ENCODE measurements at places on chromosomes 1 and 21.

- no peak for DNase-seq
Observed at GRCh38 chr1:112805155-112805853, 90.2 kb upstream of the PPM1J start.

GRCh38 chr1:3012456-3013291 lies 8.6 kb upstream of the ACTRT2 start:
- DNase-seq, result no peak

- no peak for DNase-seq
Observed at GRCh38 chr1:204450461-204451257, 39.0 kb upstream of the PPP1R15B start.

- DNase-seq, result no peak
Observed at GRCh38 chr21:44301961-44302406, 2.1 kb downstream of the PFKL start.

DNA sequence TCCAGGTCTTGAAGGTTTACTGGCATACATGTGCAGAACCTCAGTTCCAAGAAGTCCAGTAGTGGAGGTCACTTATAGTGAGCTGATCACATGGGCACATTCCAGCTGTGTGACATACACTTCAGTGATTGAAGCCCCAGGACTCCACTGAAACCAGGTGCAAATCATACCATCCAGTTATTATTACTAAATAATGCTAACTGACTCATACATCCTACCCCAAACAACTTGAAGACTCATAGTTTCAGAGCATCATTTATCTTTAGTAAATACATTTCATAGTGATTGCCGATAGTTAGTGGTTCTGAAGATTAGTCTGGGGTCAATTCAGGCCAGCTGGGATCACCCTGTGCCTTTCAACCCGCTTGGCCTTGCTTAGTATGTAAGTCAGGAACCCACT lies 137.9 kb upstream of the UBE2U start:
- DNase-seq, result no peak

DNA sequence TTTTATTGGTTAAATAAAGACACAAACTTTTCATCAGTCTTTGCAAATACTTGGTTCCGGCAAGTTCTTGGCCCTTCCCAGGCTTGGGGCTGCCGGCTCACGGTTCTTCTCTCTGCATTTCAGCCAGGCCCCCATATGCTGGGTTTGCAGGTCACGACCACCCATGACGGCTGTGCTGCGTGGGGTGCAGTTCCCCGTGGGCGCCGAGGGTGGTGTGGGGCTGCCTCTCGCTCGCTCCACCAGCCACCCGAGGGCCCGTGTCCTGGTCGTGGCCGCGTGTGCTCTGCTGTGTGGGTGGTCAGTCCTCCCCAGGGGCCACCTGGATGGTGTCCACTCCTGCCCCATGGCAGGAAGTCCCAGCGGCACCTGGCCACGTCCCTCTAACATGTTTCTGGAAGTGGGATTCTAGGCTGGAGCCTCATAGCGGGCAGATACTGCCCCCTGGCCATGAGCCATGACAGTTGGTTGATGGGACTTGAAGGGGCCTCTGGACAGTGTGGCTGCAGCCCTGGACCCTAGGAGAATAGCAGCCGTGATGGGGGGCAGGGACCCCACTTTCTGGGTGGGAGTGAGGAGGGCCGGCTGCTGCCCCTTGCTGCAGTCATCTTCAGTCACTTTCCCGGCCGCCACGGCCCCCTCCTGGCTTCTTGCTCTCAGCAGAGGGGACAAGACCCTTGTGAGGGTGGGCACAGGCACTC lies 46.3 kb downstream of the SKI start:
- no peak for DNase-seq

- DNase-seq, result no peak
Observed at GRCh38 chr1:27660300-27660835, 11.6 kb downstream of the IFI6 start.

DNA sequence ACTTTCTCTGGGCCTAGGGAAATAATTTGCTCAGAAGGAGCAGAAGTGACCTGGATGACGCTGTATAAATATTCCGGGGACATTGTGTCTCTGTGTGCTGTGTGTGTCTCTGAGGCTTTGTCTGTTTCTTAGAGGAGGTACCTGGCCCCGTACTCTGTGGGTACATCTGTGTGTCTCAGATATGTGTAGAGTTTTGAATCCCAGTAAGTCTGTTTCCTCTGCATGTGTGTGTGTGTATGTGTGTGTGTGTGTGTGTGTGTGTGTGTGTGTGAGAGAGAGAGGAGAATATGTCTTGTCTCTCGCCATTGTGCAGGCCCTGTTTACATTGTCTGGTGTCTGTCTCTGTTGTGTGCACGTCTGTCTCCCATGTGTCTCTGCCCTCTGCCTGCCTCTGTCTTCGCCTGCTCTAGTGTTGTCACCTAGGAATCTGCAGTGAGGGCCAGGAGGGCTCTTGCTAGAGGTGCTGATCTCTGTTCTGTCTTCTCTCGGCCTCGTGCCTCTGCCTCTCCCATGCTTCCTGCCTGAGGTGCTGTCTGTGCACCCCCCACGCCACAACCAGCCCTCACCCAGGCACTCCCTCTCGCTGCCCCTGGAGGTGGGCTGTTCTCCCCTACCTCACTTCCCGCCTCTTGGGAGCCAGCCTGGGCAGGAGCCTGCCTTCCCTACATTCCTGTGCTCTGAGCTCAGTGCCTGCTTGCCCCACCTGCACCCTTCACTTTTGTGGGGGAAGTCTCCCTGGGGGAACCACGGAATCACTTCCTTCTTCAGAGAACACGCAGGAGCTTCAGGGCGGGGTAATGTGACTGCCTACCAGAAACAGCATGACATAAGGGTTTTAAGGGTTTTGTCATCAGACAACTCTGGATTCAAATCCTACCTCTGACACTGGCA lies 5.9 kb downstream of the MAP7D1 start:
- no peak for DNase-seq

DNA sequence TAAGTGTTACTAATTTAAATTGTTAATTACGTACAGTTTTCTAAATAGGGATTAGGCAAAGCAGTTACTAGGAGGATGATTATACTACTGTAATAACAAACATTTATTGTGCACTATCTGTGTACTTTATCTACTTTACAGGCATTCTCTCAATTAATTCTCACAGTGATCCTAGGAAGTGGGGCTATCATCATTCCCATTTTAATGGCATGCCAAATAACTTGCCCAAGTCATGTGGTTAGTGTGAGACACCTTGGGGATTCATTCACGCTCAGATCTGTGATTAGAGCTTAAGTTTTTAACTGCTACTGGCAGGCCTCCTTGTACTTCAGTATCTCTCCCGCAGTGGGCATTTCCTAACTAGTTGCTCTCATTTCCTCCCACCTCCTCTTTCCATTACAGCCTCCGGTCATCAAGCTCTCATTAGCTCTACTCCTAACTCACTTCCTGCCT lies 11.5 kb downstream of the PHLDA3 start:
- DNase-seq, result no peak

DNA sequence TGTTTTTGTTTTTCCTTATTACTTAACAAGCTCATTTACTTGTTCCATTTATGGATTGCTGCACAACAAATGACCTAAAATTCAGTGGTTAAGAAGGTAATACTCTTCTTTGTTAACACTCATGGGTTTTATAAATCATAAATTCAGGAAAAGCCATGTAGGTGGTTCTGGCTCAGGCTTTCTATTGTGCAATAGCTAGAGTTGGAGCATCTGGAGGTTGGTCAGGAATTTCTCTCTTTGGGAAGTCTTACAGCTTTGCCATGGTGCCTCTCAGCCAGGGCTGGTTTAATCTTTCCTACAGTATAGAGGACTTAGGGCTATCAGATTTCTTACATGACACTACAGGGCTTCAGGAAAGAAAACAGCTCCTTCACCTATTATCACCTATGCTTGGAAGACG lies 1677.1 kb downstream of the KCNT2 start:
- DNase-seq, result no peak

DNA sequence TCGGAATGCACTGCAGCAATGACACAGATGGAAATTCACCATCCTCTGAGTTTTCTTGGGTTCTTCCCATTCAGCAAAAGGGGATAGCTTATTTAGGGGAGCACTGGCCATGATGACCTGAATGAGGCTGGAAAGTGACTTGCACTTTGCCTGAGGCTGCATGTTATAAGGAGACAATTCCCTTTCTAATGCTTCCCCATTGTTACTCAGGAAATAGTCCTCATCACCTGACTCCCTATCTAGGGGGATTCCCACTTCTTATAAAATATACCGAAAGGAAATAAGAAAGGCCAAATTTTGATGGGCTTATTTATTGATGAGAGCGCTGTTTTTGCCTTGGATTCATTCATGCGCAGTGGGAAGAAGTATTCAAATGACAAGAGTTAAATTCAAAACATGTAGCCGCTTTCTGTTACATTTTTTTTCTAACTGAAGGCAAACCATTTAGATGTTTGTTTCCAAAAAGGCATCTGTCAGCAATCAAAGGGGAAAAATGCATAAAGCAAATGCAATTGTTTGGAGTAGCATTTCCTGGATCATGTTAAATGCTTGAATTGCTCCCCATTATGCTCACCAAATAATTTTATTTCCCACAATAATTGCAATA lies 220.3 kb upstream of the NFIA start:
- DNase-seq, result no peak

DNA sequence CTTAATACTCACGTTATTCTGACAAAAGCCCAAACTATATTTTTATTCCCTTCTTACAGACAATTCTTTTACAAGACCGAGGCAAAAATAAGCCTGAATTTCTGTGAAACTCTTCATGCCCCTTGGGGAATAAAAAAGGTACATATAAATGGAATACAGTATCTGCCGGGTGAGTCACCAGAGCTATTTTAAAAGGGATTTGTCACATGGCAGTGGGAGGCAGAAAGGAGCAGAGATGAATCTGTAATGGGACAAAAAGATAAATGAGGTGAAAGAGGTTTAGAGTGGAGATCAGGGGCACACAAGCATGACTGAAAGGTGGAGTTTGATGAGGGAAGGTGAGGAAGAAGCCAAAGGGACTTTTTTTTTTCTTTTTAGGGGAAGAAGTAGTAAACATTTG lies 8.8 kb downstream of the XCL1 start:
- DNase-seq, result no peak

- no peak for DNase-seq
Observed at GRCh38 chr1:77756052-77756754, 3.4 kb downstream of the USP33 start.

GRCh38 chr1:184646824-184647223 lies 107.8 kb downstream of the EDEM3 start:
- DNase-seq, result no peak

- no peak for DNase-seq
Observed at GRCh38 chr1:115649964-115650363, 8.2 kb downstream of the VANGL1 start.

GRCh38 chr1:89622895-89623294 lies 10.0 kb upstream of the LRRC8C start:
- DNase-seq, result no peak

DNA sequence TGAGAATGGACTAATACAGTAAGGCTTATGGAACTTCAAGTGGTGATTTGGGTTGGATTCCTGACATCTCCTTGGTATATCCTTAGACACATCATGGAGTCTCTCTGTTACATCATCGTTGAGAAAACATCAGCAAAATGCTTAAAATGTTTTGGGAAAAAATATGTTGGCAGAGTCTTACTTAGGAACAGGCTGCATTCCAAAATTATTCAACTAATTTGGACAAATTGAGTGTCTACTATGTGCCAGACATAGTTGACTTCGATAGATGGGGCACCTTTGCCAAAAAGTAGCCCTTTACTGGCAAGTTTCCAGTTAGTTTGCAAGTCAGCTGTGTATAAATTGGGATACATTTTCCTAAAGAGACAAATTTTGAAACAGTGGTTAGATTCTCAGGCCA lies 253.4 kb upstream of the ST6GALNAC5 start:
- no peak for DNase-seq

GRCh38 chr1:178540204-178540603 lies 27.3 kb downstream of the TEX35 start:
- DNase-seq, result no peak

DNA sequence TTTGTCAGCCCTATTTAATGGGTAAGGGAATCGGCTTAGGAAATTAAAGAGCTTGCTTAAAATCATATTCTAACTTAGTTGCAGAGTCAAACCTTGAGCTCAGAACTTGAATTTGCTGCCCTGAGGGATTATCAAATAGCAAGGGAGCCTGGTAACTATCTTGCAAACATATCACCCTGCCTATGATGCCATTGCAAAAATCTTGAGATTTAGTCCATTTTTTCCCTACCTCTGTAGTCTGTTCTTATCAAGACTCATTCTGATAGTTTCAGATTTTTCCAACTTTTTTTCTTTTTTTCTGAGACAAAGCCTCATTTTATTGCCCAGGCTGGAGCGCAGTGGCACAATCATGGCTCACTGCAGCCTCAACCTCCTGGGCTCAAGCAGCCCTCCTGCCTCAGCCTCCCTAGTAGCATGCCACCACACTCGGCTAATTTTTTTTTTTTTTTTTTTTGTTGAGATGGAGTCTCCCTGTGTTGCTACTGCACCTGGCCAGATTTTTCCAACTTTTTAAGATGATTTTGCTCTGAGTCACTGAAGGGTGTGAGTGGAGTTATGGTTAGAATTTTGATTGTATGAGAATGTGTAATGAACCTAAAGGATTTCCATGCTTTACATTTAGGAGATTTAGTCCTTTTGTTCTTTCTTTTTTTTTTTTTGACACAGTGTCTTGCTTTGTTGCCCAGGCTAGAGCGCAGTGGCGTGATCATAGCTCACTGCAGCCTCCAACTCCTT lies 12.2 kb downstream of the SARS1 start:
- DNase-seq, result no peak

- DNase-seq, result no peak
Observed at GRCh38 chr21:15164678-15165303, 100.0 kb upstream of the NRIP1 start.

- DNase-seq, result no peak
Observed at GRCh38 chr1:192477630-192478029, 97.9 kb upstream of the RGS1 start.

GRCh38 chr1:47779613-47780012 lies 217.6 kb downstream of the TRABD2B start:
- DNase-seq, result no peak

GRCh38 chr1:206952171-206952570 lies 5.9 kb upstream of the PIGR start:
- no peak for DNase-seq

GRCh38 chr1:55413286-55413685 lies 198.1 kb upstream of the USP24 start:
- DNase-seq, result no peak

GRCh38 chr1:66296951-66297350 lies 237.0 kb upstream of the SGIP1 start:
- DNase-seq, result no peak

DNA sequence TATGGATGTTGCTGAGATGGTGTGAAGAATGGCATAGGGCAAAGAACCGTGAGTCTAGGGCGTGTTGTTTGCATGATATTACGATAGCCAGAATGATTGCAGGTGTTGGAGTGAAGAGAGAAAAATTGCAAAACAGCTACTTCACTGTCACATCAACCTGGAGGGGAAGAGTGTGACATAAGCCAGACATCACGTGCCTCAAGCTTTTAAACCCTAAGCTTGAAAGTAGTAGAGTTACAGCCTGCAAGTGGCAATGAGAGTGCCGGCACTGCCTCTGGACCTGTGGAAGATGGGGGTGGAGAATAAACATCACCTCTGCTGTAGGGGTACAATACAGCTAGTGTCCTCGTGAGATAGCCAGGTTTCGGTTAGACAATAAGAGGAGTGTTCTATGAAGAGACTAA lies 11.1 kb downstream of the EEIG2 start:
- DNase-seq, result no peak

GRCh38 chr1:192983349-192983980 lies 75.7 kb downstream of the UCHL5 start:
- DNase-seq, result no peak

GRCh38 chr1:219585837-219586455 lies 27.0 kb downstream of the ZC3H11B start:
- DNase-seq, result no peak

GRCh38 chr1:209256766-209257350 lies 326.7 kb upstream of the CAMK1G start:
- DNase-seq, result no peak

Data from KG1 (cell line).